T-helper 9 cell (primary cell): ENCODE measurements at places on chromosomes 1 and 21.

GRCh38 chr1:230768903-230769570 lies 21.8 kb downstream of the CAPN9 start:
- no peak for DNase-seq

DNA sequence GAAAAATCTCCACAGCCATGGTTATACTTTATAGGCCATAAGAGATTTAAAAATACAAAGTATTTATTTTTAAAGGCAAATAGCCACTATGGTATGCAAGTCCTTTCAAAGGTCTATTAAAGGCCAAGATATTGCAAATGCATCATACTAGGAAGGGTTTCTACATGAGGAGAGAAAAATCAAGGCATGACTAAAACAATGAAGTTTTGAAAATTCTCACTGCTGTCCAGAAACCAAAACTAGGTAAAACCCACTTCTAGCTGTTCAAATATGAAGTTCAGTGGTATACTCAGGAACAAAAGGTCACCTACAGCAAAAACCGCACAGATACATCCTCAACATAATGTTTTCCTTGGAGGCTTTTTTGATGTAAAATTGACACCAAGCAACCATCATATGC lies 75.0 kb downstream of the EPS15 start:
- no peak for DNase-seq

DNA sequence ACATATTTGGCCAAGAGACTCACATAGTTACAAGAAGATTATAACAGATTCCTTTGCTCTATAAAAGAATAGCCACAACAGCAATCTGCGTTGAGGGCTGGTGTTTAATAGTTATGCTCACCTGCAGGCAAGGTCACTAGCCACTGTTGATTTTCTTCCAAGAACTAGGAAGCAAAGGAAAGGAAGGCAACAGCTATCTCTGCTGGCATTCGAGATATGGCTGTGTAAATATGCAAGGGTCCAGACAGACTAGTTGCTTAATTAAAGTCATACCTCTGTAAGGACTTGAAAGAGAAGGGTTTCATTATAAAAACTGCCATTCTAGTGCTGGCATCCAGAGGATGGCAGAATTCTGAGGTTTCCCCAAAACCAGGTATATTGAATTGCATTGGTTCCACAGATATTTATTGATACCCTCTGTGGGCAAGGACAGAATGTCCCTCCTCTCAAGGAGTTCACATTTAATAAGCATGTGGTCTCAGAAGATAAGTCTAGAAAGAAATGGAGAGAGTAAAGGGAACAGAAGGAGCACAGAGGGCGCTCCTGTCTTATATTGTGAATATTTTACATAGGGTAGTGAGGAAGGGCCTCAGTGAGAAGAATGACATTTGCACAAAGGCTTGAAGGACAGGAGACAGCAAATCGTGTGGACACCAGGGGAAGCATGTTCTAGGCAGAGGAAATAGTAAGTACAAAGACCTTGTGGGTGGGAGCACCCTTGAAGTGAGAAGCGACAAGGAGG lies 23.6 kb upstream of the PLEKHA6 start:
- DNase-seq = no peak

GRCh38 chr1:245829194-245829593 lies 674.4 kb downstream of the KIF26B start:
- DNase-seq = no peak

GRCh38 chr1:56045062-56045461 lies 534.3 kb downstream of the PLPP3 start:
- no peak for DNase-seq
